ENCODE measurements at places on chromosomes 1 and 21. TPM values are rescaled to one million over a fixed set of nuclear protein-coding genes. Genes with fewer than 3 reads are reported as not detected.

Gene PGLYRP3
- not detected for polyA plus RNA-seq

Gene PLPP3
- 1.8 TPM for polyA plus RNA-seq

Gene SPRR2E
- polyA plus RNA-seq = not detected

- peak; percentile 32 for DNase-seq
- H3K27me3 ChIP-seq = peaks cover 23% of the 10 kb centered on the region
- H3K4me3 ChIP-seq = no peak overlapping the region
- no peak overlapping the region for H3K27ac ChIP-seq
Observed at GRCh38 chr1:34924759-34925555, 4.5 kb downstream of the DLGAP3 start.

GRCh38 chr1:120176092-120176855, at the start of gene SEC22B:
TSS of gene SEC22B (minus strand) at chr1:120176520. CDS start at chr1:120176381, 139 bp downstream.
- no peaks in the 10 kb centered on the region for H3K36me3 ChIP-seq
- H3K4me1 ChIP-seq = peaks cover 12% of the 10 kb centered on the region
- H3K27ac ChIP-seq = peak within 1 kb of the TSS; percentile 99
- DNase-seq = peak; percentile 87

GRCh38 chr1:110787328-110788071, 85.4 kb upstream of the CD53 start:
- DNase-seq = peak; percentile 87
- H3K4me1 ChIP-seq = peaks cover 57% of the 10 kb centered on the region
- no peaks in the 10 kb centered on the region for H3K27me3 ChIP-seq
- peak overlapping the region; percentile 96 for H3K27ac ChIP-seq
- no peaks in the 10 kb centered on the region for H3K36me3 ChIP-seq

DNA sequence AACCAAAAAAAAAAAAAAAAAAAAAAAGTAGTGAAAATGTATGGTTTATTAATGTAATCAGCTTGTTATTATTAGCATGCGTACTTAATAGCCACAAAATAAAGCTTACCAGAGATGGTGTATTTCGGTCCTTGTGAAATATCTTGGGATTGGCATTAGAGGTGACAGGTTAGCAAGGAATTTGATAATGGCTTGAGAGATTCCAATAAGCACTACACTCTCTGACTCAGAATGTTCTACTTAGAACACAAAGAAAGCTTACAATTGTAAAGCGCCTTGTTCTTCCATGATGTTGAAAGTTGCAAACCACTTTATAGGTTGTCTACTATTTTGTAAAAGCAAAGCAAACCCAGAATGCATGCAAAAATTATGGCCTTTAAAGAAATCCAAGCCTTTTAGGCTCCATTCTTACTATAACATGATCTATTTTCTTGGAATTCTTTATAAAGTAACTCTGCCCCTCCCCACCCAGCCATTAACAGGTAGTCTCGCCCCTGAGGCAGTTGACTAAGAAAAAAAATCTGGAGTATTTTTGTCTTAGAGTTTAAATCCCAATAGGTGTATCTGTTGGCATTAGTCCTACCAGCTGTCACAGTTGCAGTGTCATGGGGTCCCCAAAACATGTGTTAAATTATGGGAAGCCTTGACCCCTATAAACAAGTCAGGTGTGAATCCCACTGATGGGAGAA, 129.2 kb downstream of the DHRS3 start:
- H3K36me3 ChIP-seq = peaks cover 17% of the 10 kb centered on the region
- no peak overlapping the region for H3K4me3 ChIP-seq
- peaks cover 15% of the 10 kb centered on the region for H3K4me1 ChIP-seq

Gene LRRC3
- polyA plus RNA-seq = 0.19 TPM

GRCh38 chr1:40081871-40082270, 15.2 kb downstream of the PPT1 start:
- H3K4me1 ChIP-seq = peaks cover 21% of the 10 kb centered on the region
- no peak overlapping the region for H3K4me3 ChIP-seq
- no peaks in the 10 kb centered on the region for H3K27me3 ChIP-seq
- H3K27ac ChIP-seq = no peak overlapping the region

GRCh38 chr1:78607334-78607927, 12.8 kb upstream of the IFI44L start:
- no peak overlapping the region for H3K27ac ChIP-seq
- no peaks in the 10 kb centered on the region for H3K4me1 ChIP-seq
- no peaks in the 10 kb centered on the region for H3K36me3 ChIP-seq
- no peak overlapping the region for H3K4me3 ChIP-seq
- no peak for DNase-seq

- peak overlapping the region; percentile 40 for H3K4me3 ChIP-seq
- peak overlapping the region; percentile 56 for H3K27ac ChIP-seq
- H3K4me1 ChIP-seq = peaks cover 32% of the 10 kb centered on the region
- no peak for DNase-seq
Observed at GRCh38 chr1:9719978-9720722, 68.6 kb downstream of the PIK3CD start.

DNA sequence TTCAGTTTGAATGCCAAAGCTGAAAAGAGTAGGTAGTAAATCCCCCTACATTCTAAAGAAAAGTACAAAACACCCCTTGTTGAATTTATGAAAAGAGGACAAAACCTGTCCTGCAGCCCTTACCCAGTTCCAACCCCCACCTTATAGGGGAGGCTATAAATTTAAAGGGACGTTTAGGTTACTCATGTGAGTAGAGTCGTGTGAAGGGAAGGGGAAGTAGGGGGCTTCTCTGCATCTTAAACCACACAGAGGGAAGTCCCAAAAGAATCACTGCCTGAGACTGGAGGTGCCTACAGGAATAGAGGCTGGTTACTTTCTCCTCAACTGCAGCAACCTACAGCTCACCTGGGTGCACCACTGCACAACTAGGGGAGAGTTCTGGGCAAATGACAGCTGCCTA, 36.7 kb upstream of the KIRREL1 start:
- no peak for DNase-seq
- no peaks in the 10 kb centered on the region for H3K36me3 ChIP-seq
- H3K27me3 ChIP-seq = peaks cover 17% of the 10 kb centered on the region
- H3K27ac ChIP-seq = no peak overlapping the region
- H3K4me3 ChIP-seq = no peak overlapping the region

- DNase-seq = no peak
- peaks cover 5% of the 10 kb centered on the region for H3K4me1 ChIP-seq
- H3K27ac ChIP-seq = no peak overlapping the region
- no peak overlapping the region for H3K4me3 ChIP-seq
Observed at GRCh38 chr1:3053986-3054385, 15.0 kb upstream of the PRDM16 start.

Gene HRNR
- not detected for polyA plus RNA-seq

DNA sequence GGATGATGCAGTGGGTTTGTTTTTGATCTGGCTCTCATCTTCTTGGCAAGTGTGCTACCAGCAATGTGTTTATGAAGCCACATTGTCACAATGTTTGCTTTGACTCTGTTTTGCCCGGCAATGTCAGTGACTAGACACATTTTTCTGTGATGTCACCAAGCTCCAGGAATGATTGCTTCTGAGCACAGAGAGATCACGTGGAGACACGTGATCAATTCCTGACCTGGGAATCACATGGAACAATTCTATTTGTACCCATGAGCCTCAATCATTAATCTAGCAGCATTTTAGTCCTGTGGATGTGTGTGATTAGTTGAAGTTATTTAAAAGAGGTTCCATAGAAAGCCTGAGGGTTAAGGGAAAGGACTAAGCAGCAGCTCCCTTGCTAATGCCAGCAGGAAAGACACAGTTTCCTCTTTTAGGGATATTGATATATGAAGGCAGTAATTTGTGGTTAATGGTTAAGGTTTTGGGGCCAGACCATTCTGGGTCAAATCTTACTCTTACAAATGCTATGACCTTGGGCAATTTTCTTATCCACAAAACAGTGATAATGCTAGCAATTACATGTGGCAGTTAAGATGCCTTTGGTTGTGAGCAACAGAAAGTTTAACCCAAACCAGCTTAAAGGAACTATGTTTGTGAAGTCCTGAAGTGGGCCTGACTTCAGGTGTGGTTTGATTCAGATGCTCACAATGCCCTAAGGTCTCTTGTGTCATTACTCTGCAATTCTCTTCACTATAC, 59.0 kb downstream of the FASLG start:
- peaks cover 7% of the 10 kb centered on the region for H3K4me1 ChIP-seq
- H3K27me3 ChIP-seq = peaks cover 4% of the 10 kb centered on the region
- no peaks in the 10 kb centered on the region for H3K36me3 ChIP-seq
- H3K27ac ChIP-seq = no peak overlapping the region
- no peak overlapping the region for H3K4me3 ChIP-seq

- no peak overlapping the region for H3K4me3 ChIP-seq
- no peak for DNase-seq
- H3K36me3 ChIP-seq = no peaks in the 10 kb centered on the region
Observed at GRCh38 chr21:29829564-29830275, 110.1 kb downstream of the GRIK1 start.

DNA sequence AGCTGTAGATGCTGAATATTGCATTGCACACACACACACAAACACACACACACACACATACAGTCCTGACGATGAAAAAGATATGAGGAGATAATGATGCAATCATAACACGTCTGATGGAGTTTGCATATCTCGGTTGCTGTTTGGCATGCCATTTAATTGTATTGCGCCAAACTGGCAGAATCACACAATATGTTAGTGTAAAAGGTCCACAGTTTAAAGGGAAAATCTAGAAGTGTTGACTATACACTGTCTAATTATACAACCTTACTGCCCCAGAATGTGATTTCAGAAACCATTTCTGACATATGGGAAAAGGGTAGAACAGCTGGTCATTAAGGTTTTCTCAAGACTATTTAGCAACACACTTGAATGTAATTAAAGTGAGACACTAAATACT, 123.7 kb upstream of the PROX1 start:
- no peak overlapping the region for H3K4me3 ChIP-seq
- H3K36me3 ChIP-seq = no peaks in the 10 kb centered on the region
- H3K27ac ChIP-seq = no peak overlapping the region
- H3K27me3 ChIP-seq = no peaks in the 10 kb centered on the region
- no peak for DNase-seq

Data from naive B cell (primary cell).